ENCODE measurements at places on chromosomes 4 and X.

- peak; percentile 33 for DNase-seq
Observed at GRCh38 chrX:140764401-140764919, 54.9 kb downstream of the LINC00632 start.

DNA sequence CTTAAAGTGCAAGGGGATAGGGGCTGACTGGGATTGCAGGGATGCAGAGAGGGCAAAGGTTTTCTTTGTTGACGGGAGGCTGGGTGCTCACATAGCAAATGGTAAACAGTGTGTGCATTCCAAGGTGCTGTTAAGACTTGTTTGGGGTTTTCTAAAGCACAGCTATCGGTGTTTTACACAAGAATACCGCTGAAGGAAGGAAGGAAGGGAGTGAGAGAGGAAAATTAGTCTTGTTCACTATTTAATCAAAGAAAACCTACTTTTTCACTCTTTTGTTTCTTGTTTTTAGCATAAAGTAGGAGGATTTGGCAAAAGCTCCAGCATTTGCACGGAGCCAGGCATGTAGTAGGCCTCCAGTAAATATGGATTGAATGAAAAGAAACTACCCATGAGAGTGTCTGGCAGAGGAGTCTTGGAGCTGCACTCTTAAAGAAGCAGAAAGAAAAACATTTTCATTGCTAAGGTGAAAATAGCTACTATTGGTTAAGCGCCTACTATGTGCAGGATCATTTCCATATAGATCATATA, 99.7 kb downstream of the FIP1L1 start:
- no peak for DNase-seq

GRCh38 chrX:38868941-38869401, 67.7 kb downstream of the MID1IP1 start:
- DNase-seq: no peak

- DNase-seq: no peak
Observed at GRCh38 chrX:18674417-18674787, 2.5 kb upstream of the RS1 start.

- DNase-seq: no peak
Observed at GRCh38 chr4:20832826-20833225, 132.6 kb downstream of the PACRGL start.

DNA sequence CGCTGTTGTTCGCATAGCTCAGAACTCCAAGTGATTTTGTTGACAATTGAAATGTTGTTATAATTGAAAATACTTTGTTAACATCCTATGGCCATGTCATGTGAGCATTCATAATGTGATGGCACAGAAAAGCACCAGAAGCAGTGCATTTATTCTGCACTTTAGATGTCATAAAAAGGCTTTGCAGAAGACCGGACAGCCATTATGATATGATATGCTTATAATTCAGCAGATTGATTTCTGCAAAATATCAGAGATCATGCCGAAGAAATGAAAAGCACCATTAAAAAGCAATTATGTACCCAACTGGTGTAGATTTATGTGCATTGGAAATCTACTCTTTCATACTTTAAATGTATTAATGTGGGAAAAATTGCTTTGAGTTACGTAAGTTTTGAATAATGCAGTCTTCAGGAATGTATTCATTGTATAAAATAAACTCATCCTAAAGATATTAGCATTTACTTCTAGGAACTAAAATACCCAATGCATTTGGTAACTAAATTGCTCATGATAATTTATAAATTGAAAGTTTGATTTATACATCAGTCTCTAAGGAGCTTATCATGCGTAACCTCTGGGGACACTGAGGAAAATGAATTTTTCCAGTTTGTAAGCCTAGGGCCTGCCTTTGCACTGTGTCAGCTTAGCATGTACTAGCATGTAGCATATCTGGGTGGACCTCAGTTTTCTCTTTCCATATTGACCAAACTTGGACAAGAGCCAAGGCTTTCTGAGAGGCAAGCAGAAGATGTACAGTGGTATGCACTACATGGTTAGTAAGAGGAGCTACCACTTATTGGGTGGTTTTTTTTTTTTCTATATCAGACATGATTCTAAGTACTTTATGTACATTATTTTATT, 43.6 kb downstream of the TLR10 start:
- no peak for DNase-seq

- DNase-seq: no peak
Observed at GRCh38 chrX:44954562-44954961, 81.6 kb downstream of the KDM6A start.

DNA sequence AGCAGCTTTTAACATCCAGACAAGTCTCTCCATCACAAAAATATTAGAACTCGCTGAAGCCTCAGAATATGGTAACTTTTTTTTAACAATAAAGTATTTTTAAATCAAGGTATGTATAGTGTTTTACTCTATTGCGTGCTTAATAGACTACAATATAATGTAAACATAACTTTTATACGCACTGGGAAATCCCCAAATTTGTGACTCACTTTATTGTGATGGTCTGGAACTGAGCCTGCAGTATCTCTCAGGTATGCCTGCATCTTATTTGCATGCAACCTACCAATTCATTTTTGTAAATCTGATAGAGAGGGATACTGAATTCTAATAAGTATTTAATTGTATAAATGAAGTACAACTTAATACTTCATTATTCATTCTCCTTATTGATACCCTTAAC, 823.5 kb downstream of the ADGRL3 start:
- no peak for DNase-seq

GRCh38 chr4:87038837-87039615, 104.2 kb downstream of the AFF1 start:
- DNase-seq: no peak
